ENCODE measurements at places on chromosomes 6 and 20. TPM values are rescaled to one million over a fixed set of nuclear protein-coding genes. Genes with fewer than 3 reads are reported as not detected.
A peak's percentile ranks its signal among the peaks of the same experiment; 100 is the strongest.

DNA sequence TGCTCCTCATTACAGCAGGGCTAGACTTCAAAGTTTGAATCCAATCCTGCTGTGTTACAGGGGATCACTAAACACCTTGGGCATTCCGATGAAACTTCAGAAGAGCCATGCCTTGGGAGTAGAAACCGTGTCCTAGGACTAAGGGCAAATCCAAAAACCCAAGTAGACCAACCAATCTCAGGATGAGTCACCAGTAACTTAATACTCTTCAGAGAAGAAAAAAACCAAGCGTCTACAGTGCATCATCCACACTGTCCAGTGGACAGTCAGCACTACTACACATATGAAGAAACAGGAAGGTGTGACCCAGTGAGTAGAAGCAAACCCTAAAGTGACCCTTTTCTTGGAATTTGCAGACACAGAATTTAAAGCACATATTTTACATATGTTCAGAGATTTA is 39.5 kb upstream of the VAPB start:
- no peak for DNase-seq

- DNase-seq = no peak
These were observed 1.2 kb downstream of the TSBP1 start for GRCh38 chr6:32370505-32370904.

DNA sequence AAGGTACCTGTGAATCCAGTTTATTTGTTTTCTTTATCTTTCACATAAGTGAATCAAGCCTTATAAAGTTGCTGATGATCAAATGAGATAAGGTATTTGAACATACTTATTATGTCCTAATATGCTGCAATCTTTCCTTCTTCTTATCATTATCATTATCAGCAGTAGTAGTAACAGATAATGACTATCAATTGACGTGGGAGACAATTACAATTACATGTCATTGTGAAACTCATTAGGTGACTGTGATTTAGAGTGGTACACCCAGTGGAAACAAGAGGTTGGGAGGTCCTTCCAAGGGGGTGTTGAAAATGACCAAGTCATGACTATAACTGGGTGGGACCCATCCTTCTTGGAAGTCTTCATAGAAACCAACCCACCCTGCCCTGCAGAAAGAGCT is 2.8 kb downstream of the CLIC5 start:
- no peak for DNase-seq

GRCh38 chr20:3710011-3710466 is 2.4 kb downstream of the SIGLEC1 start:
- no peak for DNase-seq

DNA sequence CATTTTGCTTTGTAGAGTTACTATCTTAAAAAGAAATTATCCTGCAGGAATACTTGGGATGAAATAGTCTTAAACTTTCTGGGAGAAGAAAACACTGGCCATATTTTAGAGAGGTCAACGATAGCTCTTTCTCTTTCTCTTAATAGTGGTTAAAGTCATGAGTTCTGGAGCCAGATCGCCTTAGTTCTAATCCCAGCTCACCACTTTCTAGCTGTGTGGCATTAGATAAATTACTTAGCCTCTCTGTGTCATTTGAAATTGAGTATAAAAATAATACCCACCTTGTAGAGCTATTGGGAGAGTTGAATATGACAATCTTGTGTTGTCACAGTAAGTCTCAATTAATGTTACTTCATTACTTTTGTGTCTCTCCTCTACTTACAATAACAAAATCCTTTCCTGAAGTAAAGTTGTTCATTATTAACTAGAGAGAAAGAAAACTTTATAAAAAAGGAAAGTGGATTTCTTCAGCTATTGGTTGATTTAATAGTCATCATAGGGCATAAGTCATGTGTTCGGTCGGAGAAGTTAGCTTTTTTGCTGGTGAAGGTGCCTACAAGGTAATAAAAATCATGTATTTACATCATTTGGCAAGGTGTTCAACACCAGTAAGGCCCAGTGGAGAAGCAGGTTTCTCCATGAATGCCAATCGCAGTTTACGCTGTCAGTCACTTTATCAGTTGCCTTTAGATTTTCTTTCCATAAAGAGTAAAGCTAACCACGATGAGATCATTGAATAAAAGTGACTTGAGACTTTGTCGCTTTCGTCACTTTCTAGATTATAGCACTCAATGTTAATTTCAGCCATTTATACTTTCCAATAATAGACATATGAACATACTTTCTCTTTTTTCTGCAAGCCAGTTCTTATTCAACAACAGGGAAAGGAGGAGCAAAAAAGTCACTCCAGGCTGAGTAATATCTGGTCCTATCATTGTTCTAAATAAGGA is 2.0 kb downstream of the NEDD9 start:
- no peak for DNase-seq

GRCh38 chr6:159884720-159885119 is 6.1 kb upstream of the MAS1 start:
- no peak for DNase-seq

HFE gene
- 5.1 TPM for polyA plus RNA-seq

GRCh38 chr6:145017051-145017450 is 718.3 kb downstream of the EPM2A start:
- DNase-seq = no peak

DNA sequence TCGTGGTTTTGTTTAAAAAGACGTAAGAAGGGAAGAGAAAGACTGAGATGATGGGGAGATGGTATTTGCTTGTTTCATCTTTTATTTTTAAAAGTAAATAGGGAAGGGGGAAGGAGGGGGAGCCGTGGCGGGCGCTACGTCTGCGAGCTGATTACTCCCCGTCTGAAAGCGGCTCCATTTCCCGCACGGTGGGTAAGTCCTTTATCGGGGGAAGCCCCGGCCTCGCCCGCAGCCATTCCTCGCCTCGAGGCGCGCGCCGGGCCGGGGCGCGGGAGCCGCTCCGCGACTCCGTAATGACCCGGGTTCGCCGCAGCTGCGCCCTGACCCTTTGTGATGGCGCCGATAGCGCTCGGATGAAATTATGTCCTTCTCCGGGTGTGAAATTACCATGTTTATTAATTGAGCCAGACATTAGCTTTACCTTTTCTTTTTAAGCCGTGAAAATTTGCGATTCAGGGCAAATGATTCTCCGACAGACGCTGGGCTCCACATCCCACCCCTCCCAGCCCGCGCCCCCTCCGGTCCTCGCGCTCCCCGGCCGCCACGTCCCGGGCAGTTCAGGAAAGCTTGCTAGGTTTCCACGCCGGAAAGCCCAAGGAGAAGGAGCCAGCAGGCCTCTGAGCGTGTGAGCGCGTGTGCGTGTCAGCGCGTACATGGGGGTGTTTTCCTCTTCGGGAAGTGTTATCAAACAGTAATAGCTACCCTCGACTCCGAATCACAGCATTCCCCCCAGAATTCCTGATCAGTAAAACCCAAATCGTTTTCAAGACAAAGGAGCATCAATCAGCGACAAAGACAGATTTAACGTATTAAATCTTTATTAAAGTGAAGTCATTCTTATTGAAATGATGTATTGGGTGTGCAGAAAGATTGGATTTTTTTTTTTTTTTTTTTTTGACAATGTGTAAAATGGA is 30.0 kb downstream of the TFAP2A start:
- DNase-seq = no peak

- no peak for DNase-seq
These were observed 173.9 kb upstream of the TFAP2D start for GRCh38 chr6:50539447-50539846.

DNA sequence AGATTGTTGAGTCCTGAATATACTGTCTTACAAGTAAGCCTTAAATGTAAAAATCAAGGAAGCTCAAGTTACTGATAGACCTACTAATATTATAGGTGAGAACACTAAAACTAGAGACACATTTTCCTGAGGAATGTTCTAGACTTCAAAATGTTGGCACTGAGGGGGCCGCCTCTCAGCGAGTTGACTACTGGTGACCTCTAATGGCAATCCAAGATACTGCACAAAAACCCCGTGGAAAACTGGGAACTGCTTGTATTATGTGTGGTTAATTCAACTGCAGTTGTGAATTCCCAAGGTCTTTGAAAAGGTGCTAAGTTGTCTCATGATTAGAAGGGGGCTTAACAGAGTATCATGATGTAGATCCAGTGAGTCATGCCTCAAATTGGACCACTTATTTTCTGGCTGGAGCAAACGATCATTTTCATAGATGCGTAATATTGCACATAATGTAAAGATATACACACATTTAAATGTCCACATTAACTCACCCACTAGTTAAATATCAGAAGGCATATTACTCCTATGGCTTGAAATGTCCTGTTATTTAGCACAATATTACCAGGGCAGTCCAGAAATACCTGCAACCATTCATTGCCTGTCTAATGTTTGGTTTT is 336.2 kb downstream of the FOXA2 start:
- peak; percentile 16 for DNase-seq

GRCh38 chr6:133921249-133921859 is 31.7 kb upstream of the TBPL1 start:
- DNase-seq = peak; percentile 82

DNA sequence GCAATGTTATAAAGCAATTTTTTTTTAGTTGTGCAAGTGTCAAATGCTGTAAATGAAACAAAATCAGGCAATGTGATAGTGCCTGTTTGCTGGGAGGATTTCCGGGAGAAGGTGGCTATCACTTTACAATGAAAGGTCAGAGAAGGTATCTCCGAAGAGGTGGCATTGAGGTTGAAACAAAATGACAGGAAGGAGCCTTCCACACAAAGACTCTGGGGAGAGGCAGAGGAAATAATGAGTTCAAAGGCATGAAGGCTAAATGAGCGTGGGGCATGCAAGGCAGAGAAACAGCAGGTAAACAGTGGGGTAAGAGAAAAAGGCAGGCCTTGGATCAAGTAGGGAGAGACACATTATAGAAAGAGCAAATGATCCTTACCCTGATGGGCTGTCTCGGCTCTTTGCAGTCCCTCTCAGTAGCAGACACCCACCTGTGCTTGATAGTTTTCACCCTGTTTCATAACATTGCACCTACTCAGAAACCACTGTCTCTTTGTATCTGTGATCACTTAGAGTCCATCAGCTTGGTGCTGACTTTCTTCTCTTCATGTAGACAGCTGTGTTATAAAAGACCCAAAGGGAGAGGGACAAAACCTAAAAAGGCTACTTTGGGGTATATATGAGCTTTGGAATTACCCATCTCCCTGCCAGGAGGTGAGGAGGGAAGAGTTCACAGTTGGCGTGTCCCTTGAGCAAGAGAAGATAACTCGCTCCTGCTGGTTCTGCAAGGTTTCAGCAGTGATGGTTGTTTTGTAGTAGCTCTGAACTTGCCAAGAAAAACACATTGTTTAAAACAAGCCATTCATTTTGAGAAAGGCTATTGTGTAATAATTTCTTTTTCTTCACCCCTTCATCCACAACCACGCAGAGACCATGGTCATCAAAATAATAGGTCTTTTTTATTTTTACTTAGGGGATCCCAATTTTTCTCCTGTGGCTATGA is 22.3 kb downstream of the NRN1 start:
- no peak for DNase-seq

- no peak for DNase-seq
These were observed 523.6 kb upstream of the EYS start for GRCh38 chr6:66230591-66230990.

DNA sequence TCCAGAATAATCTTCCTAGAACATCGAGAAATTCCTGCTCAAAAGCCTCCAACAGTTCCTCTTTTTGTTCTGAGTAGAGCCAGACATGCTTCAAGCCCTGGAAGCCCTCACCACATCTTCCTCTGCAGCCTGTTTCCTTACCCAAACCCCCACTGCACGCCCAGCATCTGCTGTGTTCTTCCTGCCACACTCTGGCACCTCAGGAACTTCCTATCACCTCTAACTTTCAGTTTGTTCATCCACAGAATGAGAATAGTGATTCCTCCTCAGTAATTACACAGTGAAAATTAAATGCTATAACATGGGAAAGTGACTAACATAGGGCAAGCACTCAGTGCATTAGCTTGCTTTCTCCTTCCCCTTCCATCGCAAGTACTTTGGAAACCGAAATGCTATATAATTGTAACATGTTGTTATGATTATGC is 26.3 kb downstream of the C6orf89 start:
- no peak for DNase-seq

GRCh38 chr6:85568411-85568810 is 25.2 kb downstream of the SNX14 start:
- no peak for DNase-seq

DEFB132 gene
- polyA plus RNA-seq = not detected

PHACTR3 gene
- 8.6 TPM for polyA plus RNA-seq

- DNase-seq = no peak
These were observed 594.3 kb downstream of the UTRN start for GRCh38 chr6:144879436-144879835.

CDC40 gene
- polyA plus RNA-seq = 14.0 TPM

DNA sequence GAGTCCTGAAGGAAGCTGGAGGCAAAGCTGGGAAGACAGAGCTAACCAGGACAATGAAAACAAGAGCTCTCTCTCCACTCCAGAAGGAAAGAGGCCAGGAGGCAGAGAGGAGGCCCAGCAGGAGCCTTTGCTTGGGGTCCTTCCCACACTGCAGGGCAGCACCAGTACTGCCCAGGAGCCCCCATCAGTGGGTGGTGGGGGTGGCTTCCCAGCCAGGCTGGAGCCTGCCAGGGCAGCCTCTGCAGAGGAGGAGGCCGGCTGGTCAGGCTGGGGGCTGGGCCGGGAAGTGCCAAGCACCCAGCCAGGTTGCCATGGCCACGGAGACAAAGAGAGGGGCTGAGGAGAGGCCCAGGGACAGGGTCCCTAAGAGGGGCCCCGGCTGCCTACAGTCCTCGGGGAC is 33.4 kb downstream of the PREX1 start:
- no peak for DNase-seq

DNA sequence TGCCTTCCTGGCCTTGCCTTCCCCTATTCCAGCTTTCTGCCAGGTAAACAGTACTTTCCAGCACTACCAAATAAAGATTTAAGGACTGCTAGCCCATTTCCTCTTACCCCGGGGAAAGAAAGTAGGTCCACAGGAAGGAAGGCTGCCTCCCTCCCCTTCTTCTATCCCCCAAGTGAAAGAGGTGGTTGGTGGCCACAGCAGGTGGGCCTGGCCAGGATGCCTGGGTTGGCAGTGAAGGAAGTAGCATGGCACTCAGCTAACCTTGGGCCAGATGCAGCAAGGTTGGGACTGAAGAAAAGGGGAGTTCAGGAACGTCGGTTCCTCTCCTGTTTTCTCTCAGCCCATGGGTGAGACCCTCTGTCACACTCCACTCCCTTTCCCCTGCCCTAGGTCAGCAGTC is 8.9 kb downstream of the NFKBIL1 start:
- DNase-seq = no peak

- no peak for DNase-seq
These were observed 294.3 kb upstream of the MAN1A1 start for GRCh38 chr6:119643876-119644275.
